ENCODE measurements at places on chromosomes 2 and 18.
A peak's percentile ranks its signal among the peaks of the same experiment; 100 is the strongest.

DNA sequence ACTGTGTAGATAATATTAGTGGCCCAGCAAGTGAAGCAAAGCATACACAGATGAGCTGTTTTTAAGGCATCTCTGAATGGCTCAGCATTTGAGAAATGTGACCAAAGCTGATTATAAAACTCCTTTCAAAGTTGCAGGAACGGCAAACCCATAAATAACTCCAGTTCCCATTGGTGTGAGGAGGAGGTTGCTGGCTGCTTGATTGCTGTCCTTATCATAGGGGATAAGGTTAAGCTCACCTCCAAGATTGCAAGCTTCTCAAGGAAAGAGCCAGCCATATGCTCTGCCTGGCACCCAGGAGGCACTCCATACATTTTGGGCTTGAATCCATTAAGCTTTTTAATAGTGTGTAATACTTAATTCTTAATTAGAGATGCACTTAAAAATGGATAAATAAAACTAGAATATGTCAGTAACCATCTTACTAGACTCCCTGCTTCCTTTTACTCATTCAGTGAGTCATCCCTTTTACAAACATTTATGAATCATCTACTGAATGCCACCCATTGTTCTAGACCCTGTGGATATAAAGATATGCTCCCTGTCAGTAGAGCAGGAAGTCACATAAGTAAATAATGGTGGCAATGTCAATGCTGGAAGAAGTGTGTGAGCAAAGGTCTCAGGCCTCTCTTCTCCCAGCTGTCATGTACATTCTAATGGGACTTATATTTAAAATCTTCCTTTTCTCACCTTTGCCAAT is 99.3 kb downstream of the SPATS2L start:
- DNase-seq, result no peak

- DNase-seq, result no peak
Observed at GRCh38 chr18:45243340-45244110, 371.8 kb upstream of the SLC14A2 start.

- DNase-seq, result no peak
Observed at GRCh38 chr2:16298866-16299265, 358.5 kb downstream of the MYCN start.

DNA sequence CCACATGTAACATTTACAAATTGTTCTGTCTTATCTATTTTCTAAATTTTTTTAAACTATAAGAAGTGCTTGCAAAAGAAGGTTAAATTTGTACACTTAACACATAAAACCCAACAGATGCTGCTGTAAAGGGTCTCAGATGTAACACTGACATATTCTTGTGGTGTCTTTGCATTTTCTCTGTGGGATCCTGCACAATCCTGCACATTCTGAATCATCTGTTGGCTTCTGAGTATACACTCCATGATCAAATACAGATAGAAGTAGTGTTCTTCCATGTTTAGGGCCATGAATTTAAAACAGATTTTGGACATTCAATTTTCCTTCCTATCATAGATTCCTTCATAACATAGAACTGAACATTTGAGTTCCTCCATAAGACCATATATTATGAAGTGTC is 89.0 kb downstream of the SPRED2 start:
- DNase-seq, result no peak

GRCh38 chr2:124091721-124092120 is 66.6 kb downstream of the CNTNAP5 start:
- no peak for DNase-seq

DNA sequence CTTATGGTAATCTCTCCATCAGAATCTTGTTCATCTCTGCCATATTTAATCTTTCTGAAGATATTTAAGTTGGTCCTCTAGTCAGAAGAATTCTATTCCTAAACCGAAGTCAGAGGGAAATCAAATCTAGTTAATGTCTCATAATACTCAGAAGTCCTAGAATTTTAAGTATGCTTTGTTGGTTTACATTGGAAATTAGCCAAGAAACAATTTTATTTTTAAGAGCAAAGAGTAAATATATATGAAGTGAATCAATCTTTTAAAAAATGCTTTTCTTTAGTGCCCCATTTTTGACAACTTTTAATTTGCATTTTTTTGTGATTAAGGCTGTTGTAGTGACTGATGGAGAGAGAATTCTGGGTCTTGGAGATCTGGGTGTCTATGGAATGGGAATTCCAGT is 38.1 kb downstream of the ME2 start:
- DNase-seq, result no peak

DNA sequence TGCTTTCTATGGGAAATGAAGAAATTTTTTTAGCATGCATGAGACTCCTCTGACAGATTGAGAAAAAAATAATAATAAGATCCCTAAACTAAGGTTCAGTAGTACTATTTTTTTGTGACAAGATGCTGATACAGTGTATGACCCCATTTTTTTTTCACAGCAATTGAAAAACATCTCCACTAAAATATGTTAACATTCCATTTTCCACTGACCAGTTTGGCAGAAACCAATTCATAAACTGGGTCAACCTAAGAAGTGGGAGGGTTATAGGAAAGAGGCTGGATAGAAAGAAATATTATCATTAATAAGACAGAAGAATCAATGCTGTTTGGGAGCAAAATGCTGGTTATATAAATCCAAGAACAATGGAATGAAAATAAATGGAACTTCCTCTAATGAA is 182.7 kb downstream of the ANTXR1 start:
- no peak for DNase-seq

DNA sequence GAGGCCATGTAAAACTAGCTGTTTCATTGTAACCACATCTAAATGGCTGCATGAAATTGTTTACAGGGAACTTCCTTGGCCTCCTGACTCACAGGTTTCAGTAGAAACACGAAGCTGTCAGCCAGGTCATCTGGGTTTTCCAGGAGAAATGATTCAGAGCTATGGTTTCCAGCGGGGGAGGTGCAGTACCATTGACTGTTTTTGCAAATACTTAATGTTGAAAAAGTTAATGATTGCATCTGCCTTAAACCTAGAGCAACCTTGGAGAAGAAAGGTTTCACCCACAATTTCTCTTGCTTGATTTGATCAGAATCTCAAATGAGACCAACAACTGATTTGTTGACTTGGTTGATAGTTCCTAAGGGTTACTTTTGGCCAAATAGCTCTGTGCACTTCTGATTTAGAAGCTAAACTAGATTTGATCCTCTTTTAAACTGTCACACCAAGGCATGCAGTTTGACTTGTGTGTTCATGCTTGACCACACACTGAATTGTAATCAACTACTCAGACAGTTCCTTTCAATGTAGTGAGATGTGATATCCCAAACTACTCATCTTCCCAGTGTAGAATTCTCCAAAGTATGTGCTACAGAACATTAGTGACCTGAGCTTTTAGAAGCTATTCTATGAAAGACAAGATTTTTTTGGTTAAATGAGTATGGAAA is 193.5 kb upstream of the CHST9 start:
- DNase-seq, result no peak

DNA sequence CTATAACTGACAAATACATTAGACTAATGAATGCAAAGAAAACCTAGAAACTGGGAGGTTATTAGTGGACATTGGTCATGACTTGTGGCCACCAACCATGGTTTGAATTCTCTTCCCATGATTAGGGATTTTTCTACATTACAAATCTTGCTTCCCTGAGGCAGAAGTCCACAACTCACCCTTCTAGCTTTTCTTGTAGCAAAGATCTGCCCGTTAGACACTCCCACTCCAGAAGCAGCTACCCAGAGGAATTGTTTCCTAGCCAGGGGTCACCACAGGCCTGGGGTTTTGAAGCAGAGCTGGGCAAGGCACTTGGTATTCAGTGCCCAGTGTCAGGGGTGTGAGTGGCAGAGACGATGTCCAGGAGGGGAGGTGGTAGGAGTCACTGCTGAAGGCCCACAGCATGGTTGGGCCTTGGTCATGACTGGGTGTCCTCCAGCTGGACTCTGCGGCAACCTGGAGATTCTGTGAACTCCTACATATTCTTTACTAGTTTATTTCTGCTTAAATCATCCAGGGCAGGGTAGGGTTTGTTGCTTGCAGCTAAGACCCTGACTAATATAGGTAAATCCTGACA is 54.9 kb downstream of the ACTR2 start:
- DNase-seq, result no peak

DNA sequence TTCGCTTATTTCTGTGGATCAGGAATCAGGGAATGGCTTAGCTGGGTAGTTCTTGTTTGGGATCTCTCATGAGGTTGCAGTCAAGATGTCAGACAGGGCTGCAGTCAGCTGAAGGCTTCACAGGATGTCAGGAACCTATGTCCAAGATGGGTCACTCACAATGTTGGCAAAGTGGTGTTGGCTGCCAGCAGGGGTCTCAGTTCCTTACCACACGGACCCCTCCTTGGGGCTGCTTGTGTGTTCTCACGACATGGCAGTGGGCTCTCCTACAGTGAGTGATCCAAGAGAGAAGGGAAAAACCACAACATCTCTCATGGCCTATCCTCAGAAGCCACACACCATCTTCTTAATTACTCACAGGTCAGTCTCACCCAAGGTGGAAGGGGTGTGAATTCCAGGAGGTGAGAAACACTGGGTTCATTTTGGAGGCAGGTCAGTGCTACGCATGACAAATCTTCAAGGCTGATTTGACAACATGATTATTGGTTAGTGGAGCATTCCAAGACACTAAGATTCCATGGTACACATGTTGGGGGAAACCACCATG is 1.3 kb upstream of the ANTXR1 start:
- DNase-seq, result no peak

- no peak for DNase-seq
Observed at GRCh38 chr2:166614503-166614902, 120.5 kb upstream of the SCN7A start.

GRCh38 chr18:56221195-56222065 is 417.0 kb downstream of the TXNL1 start:
- DNase-seq, result no peak

GRCh38 chr18:76389716-76390115 is 105.3 kb downstream of the ZNF516 start:
- no peak for DNase-seq

- DNase-seq, result no peak
Observed at GRCh38 chr18:47166294-47166693, 9.9 kb downstream of the IER3IP1 start.

DNA sequence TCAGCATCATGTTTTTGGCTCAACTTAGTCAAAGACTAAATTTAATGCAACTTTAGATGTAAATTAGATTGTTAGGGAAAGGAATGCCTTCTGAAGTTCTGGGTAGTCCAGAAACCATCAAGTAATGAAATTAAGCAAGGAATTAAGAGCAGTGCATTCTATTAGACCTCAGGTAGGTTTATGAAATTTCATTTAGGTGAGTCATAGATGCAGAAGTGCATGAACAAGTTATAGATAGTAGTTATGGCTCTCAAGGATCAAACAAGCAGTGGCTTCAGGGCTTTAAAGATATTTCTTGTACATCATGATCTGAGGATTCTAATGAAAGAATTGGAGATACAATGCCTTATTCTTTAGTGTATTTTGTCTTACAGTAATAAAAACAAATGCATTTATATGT is 25.4 kb upstream of the SPOPL start:
- DNase-seq, result no peak

GRCh38 chr2:175431101-175431946 is 249.8 kb upstream of the ATP5MC3 start:
- DNase-seq, result no peak

GRCh38 chr18:36350839-36351469 is 53.4 kb downstream of the FHOD3 start:
- no peak for DNase-seq

DNA sequence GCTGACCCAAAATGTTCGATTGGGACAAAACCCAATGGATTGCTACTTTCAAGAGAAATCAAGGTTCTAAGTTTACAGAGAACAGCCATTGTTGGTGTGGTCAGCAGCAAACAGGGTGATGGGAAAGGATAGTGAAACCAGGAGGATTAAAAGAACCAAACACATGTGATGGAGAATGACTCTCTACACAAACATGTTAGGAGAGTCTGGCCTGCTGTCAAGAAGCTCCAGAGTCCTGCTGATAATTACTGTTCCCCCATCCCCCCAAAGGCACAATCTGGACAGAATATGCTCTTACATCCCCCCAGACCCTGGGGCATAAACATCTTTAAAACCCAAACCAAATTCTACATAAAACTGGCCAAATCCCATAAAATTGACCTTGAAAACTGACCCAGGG is 32.0 kb upstream of the ACYP2 start:
- no peak for DNase-seq

- DNase-seq, result no peak
Observed at GRCh38 chr2:128737546-128737826, 418.8 kb upstream of the HS6ST1 start.

DNA sequence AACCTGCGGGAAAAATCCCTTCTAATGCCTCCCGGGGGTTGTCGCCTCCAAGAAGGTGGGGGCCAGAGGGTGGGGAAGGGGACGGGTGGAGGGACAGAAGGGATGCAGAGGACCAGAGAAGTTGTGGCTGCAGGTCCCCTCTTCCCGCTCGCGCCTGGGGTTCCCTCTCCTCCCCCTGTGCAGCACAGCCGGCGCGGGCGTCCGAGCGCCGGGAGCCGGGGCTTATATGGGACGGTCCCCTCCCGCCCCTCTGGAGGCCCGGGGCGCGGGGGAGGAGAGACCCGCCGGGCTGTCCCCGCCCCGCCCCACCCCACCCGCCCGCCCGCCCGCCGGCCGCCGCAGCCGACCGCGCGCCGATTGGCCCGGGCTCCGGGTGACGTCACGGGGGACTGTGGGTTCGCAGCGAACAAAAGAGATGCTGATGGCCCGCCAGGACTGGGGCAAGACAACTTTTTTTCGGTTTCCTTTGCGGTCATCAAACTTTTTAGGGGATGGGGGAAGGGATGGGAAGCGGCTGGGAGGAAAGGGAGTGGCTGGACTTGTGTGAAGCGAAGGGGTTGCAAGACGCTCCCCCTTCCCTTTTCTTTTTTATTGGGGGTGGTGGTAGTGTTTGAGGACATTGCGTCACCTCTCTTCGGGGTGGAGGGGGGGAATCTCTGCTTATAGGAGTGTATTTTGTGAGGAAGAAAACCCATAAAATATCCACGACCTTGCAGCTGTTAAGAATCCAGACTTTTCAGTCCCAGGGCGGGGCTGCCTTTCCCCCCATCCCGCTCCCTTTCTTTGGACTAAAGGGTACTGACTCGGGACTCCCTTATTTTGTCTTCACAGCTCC is at the start of gene FN1:
Gene FN1, minus strand, starts transcription at position 199 of the 835 bp plus-strand sequence. CDS start 266 bp downstream, outside the sequence.
- peak; percentile 94 for DNase-seq

- DNase-seq, result no peak
Observed at GRCh38 chr2:72205504-72205881, 57.8 kb upstream of the CYP26B1 start.

- peak; percentile 51 for DNase-seq
Observed at GRCh38 chr2:44715671-44716081, 225.8 kb upstream of the SIX3 start.
